Anterior cingulate cortex (tissue), 58 donors: ENCODE measurements at places on chromosomes 11 and 22.
A peak's percentile ranks its signal among the peaks of the same experiment; 100 is the strongest.

- DNase-seq: no peak
These were observed 136.6 kb downstream of the NAV2 start for GRCh38 chr11:19849107-19849789.

DNA sequence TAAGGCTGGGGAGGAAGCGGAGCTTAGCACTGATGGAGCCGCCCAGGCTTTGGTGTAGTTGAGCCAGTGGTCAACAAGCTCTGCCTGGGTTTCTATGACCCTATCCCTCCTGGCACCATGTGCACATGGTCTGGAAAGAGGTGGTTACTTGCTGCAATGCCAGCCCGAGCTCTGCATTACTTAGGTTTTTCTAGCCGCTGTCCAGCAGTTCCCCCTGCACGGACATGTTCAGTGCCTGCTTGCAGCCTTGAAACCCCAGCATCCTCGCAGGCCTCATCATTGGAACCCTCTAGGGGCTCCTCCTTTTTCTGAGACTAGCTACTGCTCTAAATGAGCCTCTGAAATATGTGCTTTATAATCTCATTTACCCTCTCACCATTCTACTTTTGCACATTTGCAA lies 16.6 kb downstream of the CNTF start:
- no peak for DNase-seq

DNA sequence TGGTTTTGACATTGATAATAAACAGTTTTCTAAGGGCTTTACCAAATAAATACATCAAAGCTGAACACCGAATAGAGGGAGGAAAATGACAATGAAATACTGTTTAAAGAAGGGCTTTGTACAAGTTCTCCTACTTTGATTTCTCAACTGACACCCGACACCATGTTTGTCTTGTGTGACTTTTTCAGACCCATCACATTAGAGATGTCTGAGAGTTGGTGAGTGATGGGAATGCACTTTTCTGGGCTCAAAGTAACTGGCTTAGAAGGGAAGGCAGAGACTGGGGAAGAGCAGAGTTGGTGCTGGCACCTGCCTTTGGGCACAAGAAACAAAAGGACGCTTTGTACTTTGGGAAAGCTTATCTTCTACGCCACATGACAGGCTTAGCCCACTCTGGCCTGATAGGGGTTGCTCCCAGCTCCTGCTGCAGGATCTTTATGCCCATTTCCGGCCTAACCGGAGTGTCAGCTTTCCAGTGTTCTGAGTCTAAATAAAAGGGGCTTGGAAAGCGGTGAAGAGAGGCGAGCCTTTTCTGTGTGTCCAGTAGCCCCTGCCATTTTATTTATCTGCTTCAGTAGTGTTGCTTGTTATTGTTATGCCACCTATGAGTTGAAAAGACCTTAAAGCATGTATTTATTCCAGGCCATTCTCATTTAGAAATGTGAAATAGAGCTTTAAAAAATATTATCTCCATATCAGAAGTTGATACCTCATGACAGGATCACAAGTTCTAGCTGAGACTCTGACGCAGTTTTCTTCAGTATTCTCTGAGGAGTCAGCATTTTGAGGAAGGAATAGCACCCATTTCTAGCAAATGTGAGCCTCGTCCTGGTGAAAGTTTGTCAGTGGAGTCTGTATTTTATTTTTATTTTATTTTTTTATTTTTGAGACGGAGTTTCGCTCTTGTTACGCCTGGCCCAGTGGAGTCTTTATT lies 24.2 kb downstream of the KREMEN1 start:
- no peak for DNase-seq

DNA sequence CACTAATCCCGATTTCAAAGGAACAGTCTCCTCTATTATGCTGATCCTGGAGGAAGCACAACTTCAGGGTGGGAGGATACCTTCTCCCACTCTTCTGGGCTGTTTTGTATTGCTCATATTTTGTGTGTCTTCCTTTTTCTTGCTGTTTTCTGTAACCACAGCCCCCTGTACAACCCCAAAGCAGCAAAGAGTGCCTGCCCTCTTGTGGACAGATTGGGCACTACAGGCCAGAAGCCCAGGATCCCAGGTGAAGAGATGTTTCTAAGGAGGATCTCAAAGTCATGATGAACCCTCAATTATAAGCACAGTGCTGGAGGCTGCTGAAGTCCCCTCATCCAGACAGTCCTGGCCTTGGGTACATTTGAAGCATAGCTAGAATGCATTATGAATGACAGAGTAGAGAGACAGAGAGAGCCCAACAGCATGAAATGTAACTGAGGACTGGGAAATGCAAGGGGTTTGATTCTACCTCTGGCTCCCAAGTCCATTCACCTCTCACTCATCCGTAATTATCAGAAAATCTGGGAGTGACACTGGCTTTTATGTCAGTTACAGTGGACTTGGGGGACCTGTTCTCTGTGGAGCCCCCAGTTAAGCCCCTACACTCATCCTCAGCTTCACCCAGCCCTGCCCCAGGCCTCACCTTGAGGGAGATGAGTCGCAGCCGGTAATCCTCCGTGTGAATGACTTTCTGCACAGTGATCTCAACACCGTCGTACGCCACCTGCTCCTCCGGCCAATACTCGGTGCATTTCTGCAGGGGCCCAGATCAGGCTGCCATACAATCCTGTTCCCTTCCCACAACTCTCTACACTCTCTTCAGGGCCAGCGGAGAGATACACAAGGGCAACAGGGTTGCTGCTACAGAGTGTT lies 6.2 kb upstream of the IGSF22 start:
- DNase-seq: peak; percentile 54

GRCh38 chr11:16977136-16977993 lies 36.8 kb downstream of the PLEKHA7 start:
- DNase-seq: no peak

DNA sequence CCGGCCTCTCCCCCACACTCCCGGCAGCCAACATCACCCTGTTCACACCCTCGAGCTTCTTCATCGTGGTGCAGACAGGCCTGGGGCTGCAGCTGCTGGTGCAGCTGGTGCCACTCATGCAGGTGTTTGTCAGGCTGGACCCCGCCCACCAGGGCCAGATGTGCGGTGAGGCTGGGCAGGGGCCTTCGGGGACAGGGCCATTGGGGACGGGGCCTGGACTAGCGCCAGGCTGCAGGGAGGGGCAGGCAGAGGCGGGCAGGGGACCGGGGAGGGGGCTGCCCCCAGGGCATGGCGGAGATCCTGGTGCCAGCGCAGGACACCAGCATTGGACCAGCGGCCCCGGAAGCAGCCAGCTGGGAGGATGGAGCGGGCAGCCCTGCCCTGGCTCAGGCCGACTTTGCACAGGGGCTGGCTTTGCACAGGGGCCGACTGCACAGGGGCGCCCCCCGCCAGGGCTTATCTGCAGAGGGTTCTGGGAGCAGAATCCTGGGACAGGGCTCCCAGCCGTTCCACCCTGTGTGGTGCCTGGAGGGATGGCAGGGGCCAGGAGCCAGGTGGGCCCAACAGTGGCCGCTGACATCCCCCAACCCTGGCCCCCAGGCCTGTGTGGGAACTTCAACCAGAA lies 8.6 kb downstream of the MUC5B start:
- no peak for DNase-seq

- no peak for DNase-seq
These were observed 12.9 kb upstream of the FAT3 start for GRCh38 chr11:92211576-92212167.

GRCh38 chr11:70509476-70509875 lies 111.1 kb downstream of the CTTN start:
- no peak for DNase-seq

DNA sequence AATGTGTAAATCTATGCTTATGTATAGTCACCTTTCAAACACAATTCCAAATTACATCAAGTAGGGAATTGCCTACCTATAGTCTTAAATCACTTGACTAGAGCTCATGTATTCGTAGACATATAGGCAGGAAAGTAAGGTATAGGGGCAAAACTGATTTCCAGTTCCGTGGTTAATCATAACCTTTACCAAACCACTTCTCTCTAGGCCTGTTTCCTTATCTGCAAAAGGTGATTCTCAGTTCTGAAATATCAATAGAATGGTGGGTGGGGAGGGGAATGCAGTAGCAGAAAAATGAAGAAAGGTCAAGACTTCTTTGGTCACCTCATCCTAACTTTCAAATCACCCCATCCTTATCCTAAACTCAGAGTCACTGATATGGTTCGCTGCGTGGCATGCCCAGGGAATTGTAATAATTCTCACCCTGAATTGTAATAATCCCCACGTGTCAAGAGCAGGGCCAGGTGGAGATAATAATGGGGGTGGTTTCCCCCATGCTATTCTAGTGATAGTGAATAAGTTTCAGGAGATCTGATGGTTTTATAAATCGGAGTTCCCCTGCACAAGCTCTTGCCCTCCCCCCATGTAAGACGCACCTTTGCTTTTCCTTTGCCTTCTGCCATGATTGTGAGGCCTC lies 1.9 kb upstream of the ANO5 start:
- no peak for DNase-seq

GRCh38 chr11:18277565-18278271 lies 11.7 kb downstream of the SAA1 start:
- DNase-seq: no peak

DNA sequence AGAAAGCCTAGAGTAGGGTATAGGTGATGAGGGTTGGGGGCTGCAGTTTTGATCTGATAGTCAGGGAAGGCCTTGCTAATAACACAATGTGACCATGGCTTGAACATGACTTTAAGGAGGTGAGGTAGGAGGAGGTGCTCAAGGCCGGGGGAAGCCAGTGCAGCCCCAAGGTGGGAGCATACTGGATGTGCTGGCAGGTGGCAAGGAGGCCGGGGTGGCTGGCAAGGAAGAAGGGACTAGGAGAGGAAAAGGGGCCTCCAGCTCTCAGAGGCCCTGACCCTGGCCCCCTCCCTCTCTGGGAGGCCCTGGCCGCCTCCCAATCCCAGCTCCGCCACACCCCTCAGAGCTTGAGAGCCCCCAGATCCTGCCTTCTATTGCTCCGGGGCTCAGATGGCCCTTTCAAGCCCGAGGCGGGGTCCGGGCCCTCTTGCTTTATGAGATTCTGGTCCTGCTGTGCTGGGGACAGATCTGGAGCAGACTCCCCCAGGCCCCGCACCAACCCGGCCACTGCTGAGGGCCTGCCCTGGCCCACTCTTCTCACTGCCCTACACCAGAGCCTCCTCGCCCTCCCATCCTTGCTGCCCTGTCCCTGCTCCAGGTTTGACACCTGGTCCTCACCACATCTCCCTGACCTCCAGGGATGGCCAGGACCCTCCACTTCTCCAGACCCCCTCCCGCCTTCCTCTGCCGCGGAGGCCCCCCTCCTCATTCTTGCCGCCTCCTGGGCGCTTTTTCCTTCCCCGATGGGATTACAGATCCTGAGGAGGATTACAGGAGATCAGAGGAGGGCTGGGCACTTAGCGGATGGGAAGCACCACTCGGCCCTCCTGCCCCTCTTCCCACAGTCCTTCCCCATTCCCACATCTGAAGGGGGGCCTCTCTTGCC lies 1.8 kb downstream of the PITPNM1 start:
- DNase-seq: no peak

GRCh38 chr22:46607483-46608114 lies 12.6 kb upstream of the GRAMD4 start:
- no peak for DNase-seq

- no peak for DNase-seq
These were observed 22.8 kb upstream of the P2RY6 start for GRCh38 chr11:73249304-73249703.

DNA sequence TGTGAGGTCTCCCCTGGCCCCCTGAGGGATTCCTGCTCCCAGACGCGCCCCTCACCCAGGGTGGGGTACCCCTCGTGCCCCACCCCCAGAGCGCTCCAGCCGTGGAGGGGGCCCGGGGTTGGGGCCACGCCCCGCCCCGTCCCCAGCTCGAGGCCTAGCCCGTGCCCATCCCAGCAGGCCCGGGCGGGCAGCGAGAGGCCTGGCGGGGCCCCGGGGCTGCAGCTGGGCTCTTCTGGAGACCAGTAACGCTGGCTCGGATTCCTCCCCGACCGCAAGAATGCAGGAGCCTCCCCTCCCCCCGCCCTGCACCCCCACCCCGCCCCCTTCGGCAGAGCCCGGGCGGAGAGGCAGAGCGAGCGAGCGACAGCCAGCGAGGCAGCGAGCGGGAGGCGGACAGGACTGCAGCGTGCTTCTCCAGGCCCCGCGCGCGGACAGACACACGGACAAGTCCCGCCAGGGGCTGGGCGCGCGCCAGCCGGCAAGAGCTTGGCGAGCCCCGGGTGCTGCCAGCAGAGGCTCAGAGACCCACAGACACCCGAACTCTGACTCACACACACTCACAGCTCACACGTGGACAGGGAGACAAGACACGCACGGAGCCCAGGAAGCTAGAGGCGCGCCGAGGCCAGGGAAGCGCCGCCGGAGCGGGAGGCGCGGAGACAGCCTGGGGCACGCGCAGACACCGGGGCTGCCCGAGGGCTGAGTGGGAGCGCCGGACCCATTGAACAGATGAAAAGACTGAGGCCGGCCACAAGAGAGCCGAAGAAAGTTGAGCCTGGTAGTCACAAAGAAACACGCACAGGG lies 15.2 kb downstream of the BCL9L start:
- DNase-seq: no peak

DNA sequence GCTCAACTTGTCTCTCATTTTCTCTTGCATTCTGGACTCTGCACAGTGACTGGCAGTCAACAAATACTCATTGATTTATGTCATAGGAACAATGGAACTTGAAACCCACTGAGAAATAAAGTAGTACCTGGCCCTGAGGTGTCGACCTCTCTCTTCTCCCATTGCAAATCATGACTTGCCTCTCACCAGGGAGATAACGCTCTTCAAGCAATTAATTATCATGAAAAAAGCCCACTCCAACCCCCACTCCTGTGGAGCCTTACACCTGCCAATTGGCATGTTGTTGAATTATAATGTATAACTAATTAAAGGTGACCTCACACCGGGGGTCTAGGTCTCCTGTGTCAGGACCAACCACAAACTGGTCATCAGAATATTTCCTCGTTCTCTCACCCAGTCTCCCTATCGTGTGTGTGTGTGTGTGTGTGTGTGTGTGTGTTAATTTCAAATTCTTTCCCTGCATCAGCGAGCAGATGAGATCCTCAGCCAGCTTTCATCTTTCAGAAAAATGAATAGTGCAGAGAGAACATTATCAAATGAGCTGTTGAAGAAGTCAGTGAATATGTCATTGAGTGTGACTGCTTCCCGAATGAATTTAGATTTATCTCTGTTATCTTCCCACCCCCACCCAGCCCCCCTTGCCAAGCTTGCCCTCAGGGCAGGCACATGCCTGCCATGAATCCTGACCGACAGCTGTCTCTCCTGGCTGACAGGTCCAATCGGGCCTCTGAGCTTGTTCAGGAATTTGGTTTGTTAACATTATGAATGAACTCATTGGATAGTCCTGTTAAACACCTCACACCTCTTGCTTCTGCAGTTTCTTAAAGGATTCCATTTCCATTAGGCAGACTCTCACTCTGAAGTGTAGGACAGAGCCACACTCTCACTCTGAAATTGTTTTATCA lies 357.4 kb downstream of the INSC start:
- no peak for DNase-seq

DNA sequence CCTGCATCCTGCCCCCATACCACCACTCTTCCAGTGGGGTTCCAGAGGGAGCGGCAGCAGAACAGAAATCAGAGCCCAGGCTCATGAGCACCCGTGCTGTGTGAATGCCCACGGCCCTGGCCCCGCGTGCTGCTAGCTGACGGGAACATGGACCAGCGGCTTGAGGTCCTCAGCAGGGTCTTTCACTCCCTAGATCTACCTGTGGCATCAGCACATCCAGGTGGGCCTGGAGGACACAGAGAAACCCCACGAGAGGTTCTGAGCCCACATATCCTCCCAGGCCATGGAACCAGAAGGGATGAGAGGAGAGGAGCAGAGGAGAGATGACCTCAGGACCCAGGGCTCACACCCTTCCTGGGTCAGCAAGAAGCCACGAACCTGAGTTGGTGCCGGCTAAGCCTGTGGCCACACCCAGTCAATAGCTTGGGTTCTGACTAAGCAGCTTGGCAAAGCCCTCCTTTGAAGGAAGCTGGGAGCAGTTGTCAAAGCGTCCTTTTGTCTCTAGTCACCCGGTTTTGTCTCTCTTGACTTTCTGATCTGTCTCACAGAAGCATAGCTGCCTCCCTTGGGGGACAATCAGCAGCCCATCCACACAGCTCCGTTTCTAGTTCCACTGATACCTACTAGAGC lies 89.3 kb upstream of the LMO1 start:
- DNase-seq: no peak
